Activated CD4-positive, alpha-beta T cell treated with anti-CD3 and anti-CD28 coated beads for 24 hours (primary cell): ENCODE measurements at places on chromosomes 4 and X.

- DNase-seq = no peak
Observed at GRCh38 chrX:108270739-108271396, 167.4 kb downstream of the COL4A6 start.

DNA sequence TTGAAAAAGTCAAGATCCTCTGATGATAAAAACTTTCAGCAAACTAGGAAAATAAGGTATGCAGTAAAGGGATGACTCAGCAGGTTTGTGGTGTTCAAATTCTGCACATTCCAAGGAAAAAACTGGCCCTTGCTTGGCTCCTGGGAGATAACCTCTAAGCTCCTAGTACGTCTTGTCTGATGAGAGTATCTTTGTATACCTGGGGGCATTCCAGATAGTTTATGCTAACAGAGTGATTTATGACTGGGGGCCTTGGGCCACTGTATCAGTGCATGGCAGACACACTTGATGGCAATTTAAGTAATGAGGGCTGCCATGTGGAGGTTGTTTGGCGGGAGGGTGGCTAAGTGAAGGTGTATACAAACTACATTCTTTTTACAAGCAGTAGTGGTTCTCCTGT, 56.9 kb downstream of the NSG1 start:
- no peak for DNase-seq

GRCh38 chr4:29900336-29900735, 819.8 kb upstream of the PCDH7 start:
- DNase-seq = no peak

- no peak for DNase-seq
Observed at GRCh38 chrX:43975796-43976195, 2.6 kb upstream of the NDP start.

DNA sequence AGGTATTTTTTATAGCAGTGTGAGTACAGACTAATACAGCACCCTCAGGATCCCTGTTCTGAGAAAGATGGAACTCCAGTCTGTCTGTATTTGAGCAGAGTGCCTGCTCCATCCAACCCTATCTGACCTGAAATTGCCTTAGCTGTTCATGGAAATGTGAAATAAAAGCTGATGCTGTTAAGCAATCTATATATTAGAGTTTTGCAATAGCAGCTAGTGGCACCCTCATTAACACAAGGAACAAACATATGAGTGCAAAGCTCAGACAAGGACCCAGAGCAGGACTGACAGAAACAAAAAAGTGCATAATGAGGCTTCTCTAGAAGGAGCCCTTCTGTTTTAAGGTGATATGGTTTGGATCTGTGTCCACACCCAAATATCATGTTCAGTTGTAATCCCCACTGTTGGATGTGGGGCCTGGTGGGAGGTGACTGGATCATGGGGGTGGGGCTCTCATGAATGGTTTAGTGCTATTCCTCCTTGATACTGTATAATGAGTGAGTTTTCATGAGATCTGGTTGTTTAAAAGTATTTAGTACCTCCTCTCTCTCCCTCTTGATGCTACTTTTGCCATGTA, 272.9 kb upstream of the KLF3 start:
- DNase-seq = no peak
